AG08396 (cell line): ENCODE measurements at places on chromosomes 6 and 20.

- peak; percentile 14 for DNase-seq
Measured at GRCh38 chr20:45545754-45546453, 1.3 kb downstream of the EPPIN start.

DNA sequence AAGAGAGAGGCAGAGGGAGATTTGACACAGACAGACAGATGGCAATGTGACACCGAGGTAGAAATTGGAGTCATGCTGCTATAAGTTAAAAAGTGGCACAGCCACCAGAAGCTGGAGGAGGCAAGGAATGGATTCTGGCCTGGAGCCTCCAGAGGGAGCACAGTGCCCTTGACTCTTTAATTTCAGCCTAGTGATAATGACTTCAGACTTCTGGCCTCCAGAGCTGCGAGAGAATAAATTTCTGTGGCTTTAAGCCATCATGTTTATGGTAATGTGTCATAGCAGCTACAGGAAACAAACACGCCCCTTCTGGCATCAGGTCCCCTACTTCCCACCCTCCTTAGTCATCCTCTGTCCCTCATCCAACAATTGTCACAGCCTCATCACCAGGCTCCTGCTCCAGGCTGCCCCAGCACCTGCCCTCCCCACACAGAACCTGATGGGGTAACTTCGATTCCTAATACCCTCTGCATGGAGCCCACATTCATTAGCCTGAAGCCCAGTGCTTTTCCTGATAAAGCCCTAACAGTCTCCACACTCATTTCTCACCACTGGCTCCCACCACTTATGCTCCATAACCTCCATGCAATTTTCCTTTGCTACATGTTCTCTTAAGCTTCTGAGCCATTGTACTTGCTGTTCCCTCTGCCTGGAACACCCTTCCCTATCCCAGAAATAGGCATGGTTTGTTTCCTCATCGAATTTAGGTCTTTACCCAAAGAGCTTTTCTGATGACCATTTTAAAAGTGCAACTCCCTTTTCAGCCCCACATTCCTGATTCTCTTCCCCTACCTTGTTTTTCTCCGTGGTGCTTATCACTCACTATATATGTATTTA, 69.7 kb upstream of the TOX2 start:
- DNase-seq = peak; percentile 82

- peak; percentile 23 for DNase-seq
Measured at GRCh38 chr6:70413992-70414494, 735 bp downstream of the FAM135A start.

- peak; percentile 75 for DNase-seq
Measured at GRCh38 chr6:143556529-143556928, 45.0 kb upstream of the FUCA2 start.

DNA sequence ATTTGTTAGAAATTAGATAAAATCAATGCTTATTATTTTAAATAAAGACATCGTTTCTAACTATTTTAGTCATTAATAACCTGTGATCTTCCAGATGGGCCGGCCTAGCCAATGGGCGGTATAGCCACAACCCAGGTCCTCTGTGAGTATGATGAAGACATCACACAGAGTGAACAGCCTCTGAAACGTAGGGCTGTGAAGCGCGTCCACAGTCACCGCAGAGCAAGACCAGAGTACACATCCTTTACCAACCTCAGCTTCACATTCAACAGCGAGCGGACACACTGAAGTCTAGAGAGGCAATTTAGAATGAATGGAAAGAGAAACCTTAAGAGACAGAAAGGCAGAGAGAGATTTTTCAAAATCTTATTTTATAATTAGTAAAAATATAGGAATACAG, 125.0 kb upstream of the RPS6KA2 start:
- DNase-seq = no peak

- no peak for DNase-seq
Measured at GRCh38 chr20:3405696-3406358, 1.6 kb downstream of the DNAAF9 start.
